ENCODE measurements at places on chromosomes 1 and 21.

GRCh38 chr1:58870298-58870676 lies 86.4 kb upstream of the JUN start:
- DNase-seq = no peak

DNA sequence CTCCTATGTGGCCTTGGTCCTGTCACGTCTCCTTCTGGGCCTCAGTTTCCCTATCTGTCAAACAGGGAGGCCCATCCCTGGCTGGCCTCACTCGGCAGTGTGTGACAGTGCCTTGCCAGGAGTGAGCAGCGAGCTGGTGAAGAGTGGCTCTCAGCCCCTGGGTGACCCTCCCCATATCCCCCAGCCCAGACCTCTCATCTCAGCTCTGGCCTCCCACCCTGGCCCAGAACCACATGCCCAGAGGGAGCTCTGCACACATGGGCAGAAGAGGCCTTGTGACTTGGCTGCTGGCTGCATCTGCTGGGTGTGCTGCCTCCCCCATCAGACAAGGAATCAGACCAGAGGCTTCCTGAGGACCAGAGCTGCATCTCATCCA lies 19.5 kb upstream of the PADI1 start:
- no peak for DNase-seq

DNA sequence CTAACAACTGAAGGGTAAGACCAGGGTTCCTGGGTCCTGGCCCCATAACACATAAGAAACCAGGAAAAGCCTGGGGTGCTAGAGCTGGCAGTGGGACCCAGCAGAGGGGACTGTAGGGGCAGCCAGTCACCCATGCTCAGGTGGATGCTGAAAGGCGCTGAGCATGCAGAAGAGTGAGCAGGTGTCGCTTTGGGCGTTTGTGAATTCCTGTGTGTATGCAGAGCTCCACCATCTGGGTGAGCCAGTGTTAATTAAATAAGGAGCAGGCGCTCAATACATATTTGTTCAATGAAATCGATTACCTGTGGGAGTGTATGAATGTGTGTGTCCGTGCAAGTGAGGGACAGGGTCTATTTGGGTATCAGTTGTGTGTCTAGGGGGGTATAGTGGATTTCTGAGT lies 499 bp downstream of the C1QA start:
- no peak for DNase-seq

DNA sequence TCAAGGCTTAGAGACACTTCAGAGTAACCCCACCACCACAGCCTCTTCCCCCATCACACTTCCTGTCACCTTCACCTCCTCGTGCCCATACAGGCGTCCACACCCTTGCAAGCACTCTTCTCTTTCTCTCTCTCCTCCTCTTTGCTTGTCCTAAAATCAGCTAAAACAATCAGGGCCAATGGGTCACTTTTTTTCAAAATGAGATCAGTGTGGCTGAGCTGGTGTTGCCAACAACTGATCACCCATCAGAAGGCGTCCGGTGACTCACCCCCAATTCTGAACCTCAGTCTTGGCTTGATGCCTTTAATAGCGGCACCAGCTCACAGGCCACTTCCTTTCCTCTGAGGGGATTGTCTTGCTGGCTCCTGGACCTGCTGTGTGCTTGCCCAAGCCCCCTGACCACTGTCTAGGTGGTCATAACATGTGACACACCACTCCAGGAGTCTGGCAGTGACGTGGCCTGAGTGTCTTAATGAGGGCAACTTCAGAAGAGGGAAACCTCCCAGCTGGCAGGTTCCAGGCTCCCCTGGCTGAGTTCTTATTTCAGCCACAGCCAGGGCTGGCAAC lies 1.6 kb downstream of the DRAXIN start:
- DNase-seq = no peak

DNA sequence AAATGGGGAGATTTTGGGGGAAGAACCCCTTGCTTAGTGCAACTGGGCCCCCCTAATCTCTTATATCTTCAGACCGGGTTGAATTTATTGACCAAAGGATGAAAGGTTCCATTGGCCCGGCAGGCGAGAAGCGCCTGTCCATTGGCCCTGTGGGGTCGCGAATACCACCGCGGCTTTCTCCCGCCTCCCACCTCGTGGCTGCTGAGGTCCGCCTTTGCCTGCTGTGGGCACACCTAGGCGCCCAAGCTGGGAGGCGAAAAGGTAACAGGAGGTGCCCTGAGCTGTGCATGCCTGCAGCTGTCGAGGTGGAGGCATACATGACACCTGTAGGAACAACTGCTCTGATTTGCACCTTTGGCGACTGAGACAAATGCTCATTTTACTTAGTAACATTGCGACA lies 21.1 kb upstream of the FLG2 start:
- no peak for DNase-seq

DNA sequence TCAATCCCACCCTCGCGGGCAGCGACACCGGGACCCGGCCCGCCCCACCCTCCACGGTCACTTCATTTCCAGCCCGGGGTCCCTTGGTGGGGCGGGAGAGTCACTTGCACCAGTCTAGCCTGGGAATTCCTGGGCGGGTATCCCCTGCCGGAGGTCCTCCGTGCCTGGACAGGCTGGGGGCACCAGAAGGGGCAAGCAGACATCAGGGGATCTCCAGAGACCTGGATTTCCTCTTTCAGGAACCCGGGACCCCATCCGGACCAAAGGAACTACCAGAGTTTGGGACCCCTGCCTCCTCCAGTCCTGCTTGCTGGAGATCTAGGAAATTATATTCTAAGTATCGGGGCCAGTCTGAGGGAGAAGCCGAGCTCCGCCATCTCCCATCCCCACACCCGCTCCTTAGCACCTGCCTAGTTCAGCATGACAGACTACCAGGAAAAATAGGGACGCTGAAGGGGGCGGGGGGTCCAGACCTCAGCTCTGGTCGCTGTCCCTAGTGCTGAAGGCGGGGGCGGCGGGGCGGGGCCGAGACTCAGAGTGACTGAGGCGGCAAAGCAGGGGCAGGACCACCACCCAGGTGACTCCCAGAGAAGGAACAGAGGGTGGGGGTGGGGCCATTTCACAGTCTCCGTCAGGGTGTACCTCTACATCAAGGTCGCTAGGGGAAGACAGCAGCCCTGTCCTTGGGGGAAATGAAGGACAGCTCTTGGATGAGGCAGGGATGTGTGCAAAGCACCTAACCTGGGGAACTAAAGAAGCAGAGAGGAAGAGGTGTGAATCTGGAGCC lies 832 bp downstream of the HCN3 start:
- DNase-seq = peak; percentile 51

DNA sequence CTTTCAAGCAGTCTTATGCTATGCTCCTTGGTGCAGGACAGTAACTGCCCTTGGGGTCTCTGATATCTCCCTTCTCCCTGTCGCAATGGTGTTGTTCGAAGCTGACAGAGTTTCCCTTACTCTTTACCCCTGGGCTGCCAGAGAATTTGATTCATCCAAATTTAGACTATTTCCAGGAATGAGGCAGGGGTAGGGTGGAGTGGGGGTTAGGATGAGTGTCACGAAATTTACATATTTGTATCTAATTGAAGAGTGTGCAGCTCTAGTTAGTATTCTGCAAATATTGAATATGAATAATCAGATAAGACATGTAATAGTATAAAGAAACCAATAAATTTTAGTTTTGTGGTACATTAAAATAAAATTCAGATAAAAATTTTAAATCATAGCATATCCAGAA lies 140.0 kb upstream of the LMO4 start:
- no peak for DNase-seq

- peak; percentile 52 for DNase-seq
Observed at GRCh38 chr1:1630191-1630964, 1.6 kb upstream of the MMP23B start.

- DNase-seq = peak; percentile 45
Observed at GRCh38 chr1:26468911-26469310, 3.3 kb upstream of the HMGN2 start.
